ENCODE measurements at places on chromosomes 5 and 9.

DNA sequence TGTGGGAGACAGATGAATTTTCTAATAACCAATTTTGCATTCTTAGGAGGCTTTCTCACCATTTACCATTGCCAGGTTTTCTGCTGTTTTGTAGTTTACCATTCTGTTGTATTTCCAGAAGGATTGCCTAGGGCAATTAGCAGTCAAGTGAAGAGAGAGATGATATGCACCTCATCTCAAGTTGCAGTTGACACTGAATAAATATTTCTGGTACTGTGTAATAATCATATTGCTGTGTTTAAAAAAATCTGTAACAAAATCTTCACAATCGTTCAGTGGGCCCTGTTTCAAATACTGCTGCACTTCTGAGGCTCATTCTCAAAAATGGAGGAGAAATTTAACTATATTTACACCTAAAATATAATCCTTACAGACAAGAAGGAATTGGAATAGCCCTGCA is 706.1 kb upstream of the PTPRD start:
- DNase-seq, result no peak

- DNase-seq, result no peak
Observed at GRCh38 chr9:95880021-95880690, 4.7 kb downstream of the ERCC6L2 start.

DNA sequence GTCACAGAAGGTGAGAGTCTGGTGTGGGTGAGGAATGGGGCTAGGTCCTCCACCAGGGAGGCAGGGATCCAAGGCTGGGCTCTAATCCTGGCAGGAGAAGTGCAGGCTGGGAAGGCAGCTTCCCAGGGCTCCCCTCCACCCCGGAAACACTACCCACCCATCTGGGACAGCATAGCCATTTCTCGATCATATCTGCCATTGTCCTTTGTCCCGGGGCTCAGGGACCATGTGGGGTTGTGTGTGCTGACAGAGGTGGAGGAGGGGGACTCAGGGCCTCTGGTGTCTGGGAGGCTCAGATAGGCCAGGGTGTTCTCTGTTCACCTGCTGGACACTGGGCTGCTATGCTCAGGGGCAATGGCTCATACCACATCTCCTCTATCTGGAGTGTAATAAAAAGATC is 32.2 kb upstream of the STRBP start:
- DNase-seq, result no peak

DNA sequence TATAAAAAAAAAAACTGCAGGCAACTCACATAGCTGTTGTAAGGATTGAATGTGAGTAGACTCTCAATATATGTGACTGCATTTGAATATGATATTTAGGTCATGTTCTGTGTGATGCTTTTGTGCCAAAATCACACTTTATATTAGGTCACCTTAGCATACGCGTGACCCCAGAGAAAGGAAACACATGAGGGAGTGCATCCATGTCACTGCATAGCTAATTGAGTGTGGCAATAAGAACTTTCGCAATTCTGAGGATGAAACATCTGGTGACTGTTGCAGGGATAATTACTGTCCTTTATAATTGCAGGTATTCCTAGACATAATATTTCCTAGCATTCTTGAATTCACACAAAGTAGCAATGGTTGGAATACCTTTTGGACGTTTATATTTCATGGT is 459.5 kb upstream of the KLF4 start:
- DNase-seq, result no peak

- DNase-seq, result no peak
Observed at GRCh38 chr5:80825786-80826460, 134.2 kb upstream of the RASGRF2 start.

- DNase-seq, result no peak
Observed at GRCh38 chr9:96514800-96515158, 64.8 kb downstream of the HABP4 start.

- DNase-seq, result no peak
Observed at GRCh38 chr5:119357270-119357669, 1.5 kb downstream of the TNFAIP8 start.

- DNase-seq, result no peak
Observed at GRCh38 chr5:163532171-163533084, 27.0 kb downstream of the MAT2B start.

GRCh38 chr5:87129046-87129445 is 138.6 kb upstream of the RASA1 start:
- no peak for DNase-seq

- DNase-seq, result no peak
Observed at GRCh38 chr9:36843964-36844363, 190.1 kb downstream of the PAX5 start.

DNA sequence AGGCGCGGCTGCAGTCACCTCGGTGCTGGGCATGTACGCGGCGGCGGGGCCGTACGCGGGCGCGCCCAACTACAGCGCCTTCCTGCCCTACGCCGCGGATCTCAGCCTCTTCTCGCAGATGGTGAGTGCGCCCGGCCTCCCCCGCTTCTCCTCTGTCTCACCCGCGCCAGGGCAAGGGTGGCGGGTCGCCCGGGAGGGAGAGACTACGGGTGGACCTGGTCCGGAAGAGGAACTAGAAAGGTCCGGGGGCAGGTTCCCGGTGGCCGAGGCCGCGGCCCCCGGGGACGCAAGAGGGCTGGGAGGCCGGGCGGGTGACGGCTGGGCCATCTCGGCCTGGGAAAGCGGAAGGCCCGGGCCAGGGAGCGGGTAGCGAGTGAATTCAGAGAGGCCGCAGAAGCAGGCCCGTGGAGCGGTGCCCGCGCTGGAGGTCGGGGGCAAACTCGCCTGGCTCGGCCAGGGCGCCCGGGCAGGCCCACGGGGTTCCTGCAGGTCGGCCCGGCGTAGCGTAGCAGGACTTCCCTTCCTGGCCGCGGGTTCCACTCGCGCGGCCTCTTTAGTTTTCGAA is 711 bp downstream of the IRX1 start:
- no peak for DNase-seq

GRCh38 chr5:174708476-174709207 is 15.7 kb upstream of the MSX2 start:
- DNase-seq, result no peak

DNA sequence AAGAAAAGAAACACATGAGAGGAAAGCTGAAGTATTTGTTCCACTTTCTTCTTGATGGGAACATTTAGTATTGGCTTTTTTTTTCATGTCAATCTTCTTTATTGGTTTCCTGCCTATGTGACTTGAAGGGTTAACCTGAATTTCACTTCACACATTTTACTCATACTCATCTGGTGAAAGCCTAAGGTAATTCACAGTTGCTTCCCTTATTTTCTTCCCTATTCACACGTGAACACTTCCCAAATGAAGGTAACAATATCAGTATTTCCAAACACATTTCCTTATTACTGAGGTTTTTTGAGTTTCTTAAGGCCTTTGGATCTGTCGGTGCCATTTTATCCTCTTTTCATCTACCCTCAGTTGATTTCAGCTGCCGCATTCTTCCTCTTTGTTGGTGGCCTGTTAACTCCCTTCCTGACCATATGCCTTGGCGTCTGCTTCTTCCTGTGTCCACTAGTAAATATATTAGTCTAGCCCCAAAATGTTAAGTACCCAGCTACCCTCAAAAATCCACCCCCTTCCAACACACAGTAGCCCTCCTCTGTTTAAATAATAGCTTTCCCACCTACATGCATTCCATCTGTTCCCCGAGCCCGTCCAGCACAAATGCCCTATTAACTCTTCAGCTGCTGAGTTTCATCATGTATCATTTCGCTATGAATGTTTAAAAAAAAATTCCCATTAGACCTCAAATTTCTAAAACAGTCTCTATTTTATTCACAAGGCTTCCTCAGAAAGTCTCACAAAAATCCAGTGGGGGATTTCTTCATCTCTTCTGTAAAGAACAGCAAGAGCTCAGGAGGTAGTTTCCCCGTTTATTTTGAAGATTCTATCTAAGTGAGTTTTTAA is 97.3 kb downstream of the USP20 start:
- DNase-seq, result no peak

- DNase-seq, result no peak
Observed at GRCh38 chr5:177963966-177964365, 32.1 kb downstream of the PROP1 start.

GRCh38 chr9:16651446-16651964 is 219.0 kb downstream of the BNC2 start:
- DNase-seq, result no peak

GRCh38 chr5:149852641-149853330 is 91.8 kb downstream of the PDE6A start:
- peak; percentile 77 for DNase-seq

- no peak for DNase-seq
Observed at GRCh38 chr5:96331210-96331609, 101.8 kb downstream of the PCSK1 start.

GRCh38 chr5:125595845-125596244 is 827.4 kb upstream of the GRAMD2B start:
- no peak for DNase-seq

GRCh38 chr9:33117306-33117705 is 40.8 kb upstream of the SMU1 start:
- no peak for DNase-seq

DNA sequence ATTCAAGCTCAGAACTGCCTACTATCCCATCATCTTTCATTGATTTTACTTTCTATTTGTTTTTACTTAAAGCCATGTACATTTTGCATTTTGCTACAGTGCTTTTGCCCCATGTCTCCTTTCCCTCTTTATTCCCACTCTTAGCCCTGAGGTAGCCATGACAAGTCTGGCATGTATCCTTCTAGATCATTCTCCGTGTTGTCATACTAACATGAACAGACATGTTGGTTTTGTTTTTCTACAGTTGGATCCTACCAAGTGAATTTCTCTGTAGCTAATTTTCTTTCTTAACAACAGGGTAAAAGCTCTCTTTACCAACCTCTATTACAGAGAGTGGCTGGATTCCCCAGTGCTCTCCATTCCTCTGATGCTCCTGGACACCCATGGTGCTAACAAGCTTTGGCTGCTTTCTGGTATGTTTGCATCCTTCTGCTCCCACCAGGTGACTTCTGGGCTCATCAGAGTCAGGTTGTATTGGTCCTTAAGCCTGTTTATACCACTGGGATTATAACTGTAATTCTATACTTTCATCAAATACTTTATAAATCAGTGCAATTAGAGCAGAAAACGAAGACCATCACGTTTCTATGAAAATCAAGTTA is 38.8 kb upstream of the BOD1 start:
- no peak for DNase-seq

GRCh38 chr5:34688015-34688810 is 32.1 kb downstream of the RAI14 start:
- DNase-seq, result no peak

DNA sequence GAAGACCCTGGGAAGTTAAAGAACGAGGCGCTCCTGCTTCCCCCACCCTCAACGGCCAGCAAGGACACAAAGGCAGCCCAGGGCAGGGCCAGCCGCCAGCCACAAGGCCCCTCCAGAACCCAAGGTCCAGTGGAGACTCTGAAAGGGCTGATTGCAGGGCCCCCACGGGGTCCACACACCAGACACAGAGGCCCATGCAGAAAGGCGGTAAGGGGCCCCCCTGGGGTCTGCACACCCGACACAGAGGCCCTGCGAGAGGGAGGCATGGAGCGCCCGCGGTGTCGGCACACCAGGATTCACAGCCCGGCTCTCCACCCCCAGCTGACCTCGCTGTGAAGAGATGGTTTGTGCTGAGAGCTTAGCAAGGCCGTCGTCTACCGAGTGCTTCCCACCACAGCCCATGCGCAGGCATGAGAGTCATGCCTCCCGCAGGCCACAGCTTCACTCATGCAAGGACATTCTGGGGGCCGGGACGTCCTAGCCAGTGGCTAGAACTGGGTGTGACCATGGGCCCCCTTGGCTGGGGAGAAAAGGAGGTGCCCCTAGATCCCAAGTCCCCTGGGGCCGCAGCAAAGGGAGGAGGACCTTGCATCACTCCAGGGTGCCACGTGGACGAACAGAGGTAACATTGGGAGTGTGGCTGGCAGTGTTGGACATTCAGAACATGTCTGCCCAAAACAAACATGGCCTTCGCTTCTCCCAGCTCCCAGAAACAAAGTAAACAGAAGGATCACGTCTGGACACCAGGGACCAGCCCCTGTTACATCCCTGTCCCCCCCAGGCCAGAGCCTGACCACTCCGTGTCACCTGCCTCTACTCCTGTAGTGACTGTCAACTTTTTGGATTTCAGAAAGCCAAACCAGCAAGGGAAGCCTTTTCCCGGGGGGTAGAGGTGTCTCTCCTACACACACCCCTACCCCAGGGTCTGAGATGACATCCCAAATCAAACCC is 9.8 kb downstream of the BRD3 start:
- DNase-seq, result peak; percentile 61

DNA sequence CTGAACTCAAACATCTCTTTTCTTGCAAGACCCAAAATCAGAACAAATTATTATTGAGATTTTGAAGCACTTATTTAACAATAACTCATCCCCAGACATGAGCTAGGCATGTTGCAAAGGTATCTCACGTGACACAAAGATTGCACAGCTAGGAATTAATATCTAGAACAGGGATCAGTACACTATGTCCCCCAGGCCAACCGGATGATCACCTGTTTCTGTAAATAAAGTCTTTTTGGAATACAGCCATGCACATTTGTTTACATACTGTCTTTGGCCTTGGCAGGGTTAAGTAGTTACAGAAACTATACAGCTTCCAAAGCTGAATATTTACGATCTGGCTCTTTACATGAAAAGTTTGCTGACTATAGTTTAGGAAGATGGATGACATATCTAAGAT is 287.7 kb downstream of the ACTL7B start:
- DNase-seq, result no peak

- no peak for DNase-seq
Observed at GRCh38 chr9:72907421-72907820, 45.4 kb downstream of the ALDH1A1 start.

DNA sequence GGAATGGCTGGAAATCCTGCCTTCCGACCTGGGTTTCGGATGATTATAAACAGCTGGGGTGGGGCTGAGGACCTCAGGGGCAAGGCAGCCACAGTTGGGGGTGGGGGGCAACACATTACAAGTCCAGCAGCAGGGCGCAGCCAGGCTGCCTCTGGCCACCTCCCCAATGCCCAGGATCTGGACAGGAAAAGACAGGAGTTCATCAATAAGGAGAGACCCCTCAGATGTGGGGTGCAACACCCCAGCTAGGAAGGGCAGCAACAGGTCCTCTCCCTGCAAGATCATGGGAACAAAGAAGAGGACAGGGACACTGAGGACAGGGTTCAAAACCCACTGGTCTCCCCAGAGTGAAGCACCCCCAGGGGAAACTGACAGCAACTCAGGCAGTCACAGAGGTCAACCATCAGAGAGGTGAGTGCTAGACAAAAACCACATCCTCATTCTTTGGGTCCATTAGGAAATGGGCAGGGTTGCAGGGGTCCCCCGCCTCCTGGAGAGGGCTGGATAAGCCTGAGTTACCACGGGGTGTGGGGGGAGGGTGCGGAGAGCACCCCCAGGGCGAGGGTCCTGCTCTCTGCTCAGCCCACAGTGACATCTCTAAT is 33.5 kb downstream of the SEMA4D start:
- DNase-seq, result peak; percentile 55

GRCh38 chr9:133443982-133444381 is 15.8 kb upstream of the CACFD1 start:
- DNase-seq, result no peak

- no peak for DNase-seq
Observed at GRCh38 chr5:106699198-106699597, 971.5 kb downstream of the EFNA5 start.
